GM23338 (cell line): ENCODE measurements at places on chromosomes 13 and 19.
A peak's percentile ranks its signal among the peaks of the same experiment; 100 is the strongest.

DNA sequence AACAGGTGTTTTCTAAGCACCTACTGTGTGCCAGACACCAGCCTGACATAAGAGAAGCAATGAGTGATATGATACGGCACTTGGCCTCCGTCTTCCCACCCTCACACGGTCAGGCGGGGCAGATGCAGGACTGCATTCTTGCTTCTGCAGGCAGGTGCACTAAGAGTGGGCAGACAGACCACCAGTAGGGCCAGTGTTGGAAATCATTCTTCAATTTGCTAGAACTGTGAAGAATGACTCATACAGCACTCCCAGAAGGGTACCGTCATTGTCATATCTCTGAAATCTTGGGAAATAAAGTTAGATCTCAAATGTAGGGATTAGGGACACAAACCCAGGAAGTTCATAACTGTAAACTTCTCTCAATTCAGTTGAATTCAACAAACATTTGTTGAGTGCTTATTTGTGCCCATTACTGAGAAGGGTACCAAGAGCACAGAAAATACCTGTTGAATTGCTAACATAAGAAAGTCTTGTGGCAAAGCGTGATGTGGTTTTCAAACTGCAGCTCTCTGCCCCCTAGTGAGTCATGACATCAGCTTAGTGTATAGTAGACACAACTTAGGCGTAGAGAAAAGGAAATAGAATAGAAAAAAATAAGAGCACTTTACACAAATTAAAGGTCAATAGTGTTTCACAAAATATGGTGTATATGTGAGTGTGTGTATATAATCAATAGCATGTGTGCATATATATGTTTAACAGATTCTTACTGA lies 76.1 kb downstream of the TEX26 start:
- no peak for DNase-seq

GRCh38 chr19:6718741-6719539 lies 1.5 kb downstream of the C3 start:
- peak; percentile 92 for DNase-seq

DNA sequence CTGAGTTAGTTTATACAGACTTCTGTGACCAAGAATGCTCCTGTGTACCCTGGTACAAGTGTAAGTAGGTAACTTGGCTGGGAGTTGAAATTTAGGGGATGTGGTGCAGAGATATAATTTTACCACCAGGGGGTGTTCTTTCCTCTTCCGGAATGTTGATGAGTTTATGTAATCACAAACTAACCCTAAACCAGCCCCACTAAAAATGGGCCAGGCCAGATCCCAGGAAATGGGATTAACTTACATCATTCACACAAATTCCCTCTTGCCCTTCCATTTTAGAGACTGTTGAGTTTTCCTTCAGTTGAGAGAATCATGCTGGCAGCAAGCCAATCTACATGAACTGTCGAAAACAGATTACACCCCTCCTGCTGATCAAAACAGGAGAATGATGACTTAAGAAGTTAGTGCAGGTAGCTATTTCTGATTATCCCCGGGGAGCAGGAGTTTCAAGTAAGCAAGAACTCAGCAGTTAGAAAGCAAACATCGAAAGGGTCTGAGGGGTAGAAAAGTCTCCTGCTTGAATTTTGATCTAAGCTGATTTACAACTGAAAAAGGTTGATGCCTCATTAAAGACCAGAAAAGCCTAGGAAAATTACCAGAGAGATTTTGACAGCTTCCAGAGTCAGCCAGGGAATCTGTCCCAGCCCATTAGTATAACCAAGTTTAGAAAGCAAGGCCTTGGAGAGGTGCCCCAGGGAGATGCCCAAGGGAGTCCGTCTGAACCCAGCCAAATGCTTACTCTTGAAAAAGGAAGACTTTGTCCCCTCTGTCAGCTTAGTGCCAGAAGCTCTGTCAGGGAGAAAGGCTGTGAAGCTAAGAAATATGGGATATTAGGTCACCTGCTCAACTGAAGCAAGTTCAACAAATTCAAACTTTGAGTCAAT lies 32.3 kb upstream of the MED4 start:
- peak; percentile 88 for DNase-seq

DNA sequence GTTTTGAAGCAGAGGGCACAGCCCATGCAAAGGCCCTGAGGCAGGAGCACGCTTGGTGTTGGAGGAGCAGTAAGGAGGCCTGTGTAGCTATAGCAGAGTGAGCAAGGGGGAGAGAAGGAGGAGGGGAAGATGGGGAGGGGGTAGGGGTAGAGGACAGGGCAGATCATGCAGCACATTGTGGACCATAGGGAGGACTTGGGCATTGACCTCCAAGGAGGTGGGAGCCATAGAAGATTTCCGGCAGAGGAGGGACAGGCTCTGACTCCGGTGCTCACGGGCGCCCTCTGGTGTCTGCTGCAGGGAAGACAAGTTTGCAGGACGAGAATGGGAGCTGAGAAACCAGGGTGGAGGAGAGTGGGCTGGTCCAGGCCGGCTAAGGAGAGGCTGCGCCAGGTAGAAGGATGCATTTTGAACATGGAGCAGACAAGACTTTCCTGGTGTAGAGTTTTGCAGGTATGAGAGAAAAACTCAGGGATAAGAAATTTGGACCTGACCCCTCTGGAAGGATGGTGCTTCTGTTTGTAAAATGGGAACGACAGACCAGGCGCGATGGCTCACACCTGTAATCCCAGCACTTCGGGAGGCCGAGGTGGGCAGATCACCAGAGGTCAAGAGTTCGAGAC lies 13.7 kb upstream of the CREB3L3 start:
- peak; percentile 83 for DNase-seq

GRCh38 chr13:22665506-22665905 lies 515.3 kb upstream of the SGCG start:
- DNase-seq = no peak

DNA sequence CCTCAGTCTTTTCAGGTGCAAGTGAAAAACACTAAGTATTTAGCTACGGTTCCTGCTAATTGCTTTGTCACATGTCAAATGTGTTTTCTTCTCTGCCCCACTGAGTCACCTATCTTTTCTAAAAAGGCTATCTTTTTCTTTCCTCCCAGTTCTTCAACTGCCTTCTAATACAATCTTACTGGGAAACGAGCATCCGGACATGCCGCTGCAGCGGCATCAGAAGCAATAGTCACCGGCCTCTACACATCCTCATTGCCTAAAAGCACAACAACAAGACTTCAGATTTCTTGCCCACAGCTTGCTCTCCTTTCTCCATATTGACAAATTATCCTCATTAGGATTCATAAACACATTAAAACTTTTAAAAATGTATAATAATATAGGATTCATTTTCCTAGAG lies 1.2 kb downstream of the PCDH9 start:
- no peak for DNase-seq

- DNase-seq = no peak
Observed at GRCh38 chr13:79650688-79651087, 169.7 kb downstream of the NDFIP2 start.

DNA sequence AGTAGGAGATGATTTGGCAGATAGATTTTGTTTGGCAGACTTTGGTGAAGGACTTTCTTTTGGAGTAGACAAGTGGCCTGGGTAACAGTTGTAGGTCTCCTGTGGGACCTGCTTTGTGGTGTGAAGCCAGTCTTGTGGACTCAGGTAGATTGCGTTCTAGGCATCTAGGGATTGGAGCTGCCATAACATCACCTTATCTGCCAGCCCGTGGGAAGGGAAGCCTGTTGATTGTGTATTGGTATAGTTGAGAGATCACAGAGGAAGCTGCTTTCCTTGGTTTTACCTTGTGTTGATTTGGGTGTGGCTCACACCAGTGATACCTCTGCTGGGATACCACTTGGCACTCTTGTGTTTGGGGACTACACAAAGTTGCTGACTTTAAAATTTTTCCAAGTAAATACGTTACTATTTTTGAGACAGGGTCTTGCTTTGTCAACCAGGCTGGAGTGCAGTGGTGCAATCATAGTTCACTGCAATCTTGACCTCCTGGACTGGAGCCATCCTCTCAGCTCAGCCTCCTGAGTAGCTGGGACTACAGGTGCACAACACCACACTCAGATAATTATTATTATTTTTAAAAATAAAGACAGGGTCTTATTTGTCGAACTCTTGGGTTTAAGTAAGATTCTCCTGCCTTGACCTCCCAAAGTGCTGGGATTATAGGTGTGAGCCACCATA lies 7.8 kb downstream of the HNRNPM start:
- DNase-seq = no peak
